Stimulated activated CD4-positive, alpha-beta T cell treated with anti-CD3 and anti-CD28 coated beads, Interleukin-1b, Interleukin-23, amount 100 ng/mL, for 1 hour (primary cell): ENCODE measurements at places on chromosomes 4 and X.

GRCh38 chr4:121150003-121150402, 14.1 kb downstream of the TNIP3 start:
- DNase-seq, result no peak

DNA sequence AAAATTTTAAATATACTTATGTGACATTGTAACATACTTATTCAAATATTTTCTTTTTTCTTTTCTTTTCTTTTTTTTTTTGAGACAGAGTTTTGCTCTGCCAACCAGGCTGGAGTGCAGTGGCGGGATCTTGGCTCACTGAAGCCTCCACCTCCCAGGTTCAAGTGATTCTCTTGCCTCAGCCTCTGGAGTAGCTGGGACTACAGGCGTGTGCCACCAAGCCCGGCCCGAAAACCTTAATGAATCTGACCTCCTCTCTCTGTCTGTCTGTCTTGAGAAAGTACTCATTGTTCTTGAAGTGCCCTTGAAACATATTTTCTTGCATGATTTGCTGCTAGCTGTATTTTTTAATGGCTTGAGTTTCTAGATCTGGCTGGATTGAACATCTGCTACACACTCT, 136.8 kb downstream of the ANAPC4 start:
- DNase-seq, result no peak

- DNase-seq, result no peak
Measured at GRCh38 chr4:17968721-17969120, 52.8 kb downstream of the LCORL start.

GRCh38 chr4:107977966-107978705, 11.6 kb upstream of the HADH start:
- DNase-seq, result no peak

GRCh38 chr4:142858446-142858845, 12.3 kb upstream of the INPP4B start:
- no peak for DNase-seq
